Upper lobe of right lung (tissue), 1 donor: ENCODE measurements at places on chromosomes 5 and 9.

GRCh38 chr9:126049896-126050604 is 276.6 kb upstream of the MVB12B start:
- DNase-seq = no peak

DNA sequence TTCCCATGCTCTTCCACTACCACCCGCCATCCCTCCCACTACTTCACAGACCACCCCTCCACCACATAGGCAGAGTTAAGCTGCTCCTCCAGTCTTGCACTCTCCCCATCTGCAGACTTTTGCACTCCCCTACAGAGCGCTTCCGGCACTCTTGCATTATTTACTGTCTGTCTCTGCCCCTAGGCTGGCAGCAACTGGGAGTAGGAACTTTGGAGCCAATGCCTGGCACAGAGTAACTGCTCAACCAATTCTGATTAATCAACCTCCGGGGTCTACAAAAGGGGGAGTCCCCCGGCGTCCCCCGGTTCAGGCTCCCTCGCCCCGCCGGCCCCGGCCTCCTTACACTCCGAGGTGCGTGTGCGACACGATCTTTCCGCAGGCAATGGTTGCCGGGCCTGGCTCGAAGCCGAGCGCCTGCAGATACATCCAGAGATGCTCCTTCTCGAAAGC is 498 bp downstream of the HAUS6 start:
- peak; percentile 71 for DNase-seq

DNA sequence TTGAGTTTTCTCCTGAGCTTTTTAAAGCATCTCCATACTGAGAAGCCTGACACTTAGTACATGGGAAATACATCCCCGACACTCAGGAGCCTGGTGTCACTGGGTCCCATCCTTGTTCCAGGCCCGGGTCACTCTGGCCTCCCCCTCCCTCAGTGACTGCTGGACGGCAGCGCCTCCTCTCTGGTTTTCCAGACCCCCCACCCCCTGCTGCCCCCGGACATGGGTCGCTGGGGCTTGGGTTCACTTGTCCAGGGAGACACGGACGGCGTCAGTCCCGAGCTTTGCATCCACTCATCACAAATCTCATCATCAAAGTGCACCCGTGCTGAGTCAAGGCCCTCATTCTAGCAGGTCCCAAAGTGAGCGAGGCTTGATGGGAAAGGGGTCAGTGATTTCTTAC is 243.0 kb downstream of the IRX2 start:
- DNase-seq = no peak

DNA sequence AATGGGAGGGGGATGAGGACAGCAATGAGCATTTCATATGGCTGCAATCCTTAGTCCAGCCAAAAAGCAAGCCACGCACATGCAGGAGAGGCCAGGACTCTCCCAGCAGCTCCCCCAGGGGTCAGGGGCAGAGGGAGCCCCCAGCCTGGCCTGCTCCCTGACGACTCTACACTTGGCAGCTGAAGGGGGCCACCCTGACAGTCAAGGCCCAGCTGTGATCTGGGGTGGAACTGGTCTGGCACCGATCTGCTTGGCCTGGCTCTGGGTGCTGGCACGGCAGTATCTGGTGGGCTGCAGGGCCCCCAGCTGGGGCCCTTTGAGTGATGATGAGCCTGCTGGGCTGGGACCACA is 118.1 kb downstream of the ADAMTS2 start:
- DNase-seq = peak; percentile 52

GRCh38 chr5:41878643-41879478 is 8.6 kb upstream of the OXCT1 start:
- DNase-seq = no peak

DNA sequence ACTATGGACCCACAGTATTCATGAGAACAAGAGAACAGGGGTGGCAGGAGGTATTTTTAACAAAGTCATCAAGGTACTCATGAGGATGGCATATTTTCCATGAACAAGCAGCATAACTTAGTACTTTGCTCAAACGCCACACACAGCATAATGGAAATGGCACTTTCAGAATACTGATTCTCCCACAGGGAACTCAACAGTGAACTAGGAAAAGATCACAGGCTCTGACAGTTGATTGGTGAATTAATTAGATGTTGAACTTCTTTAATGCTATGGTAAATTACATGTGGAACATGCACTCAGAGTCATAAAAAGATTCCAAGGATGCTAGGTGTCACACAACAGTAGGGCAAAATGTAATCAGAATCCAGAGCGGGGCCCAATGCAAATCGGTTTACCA is 1088.6 kb upstream of the C9orf72 start:
- no peak for DNase-seq

DNA sequence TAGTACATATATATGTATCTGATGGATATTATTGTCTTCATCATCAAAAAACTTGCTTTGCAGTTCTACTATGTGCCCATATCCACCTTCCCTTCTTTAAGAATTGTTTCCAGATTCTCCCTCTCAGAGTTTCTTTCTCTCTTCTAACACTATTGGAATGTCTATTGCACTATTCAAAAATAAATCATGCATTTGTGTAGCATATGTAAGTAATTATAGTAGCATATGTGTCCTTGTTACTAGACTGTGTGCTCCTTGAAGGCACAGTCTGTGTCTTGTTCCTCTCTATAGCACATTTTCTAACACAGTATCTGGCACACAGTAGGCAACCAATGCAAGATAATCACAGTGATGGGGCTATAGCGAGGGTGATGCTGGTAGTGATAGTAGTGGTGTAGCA is 43.4 kb upstream of the TRIM32 start:
- DNase-seq = no peak

GRCh38 chr5:166722939-166723338 is 1568.5 kb upstream of the WWC1 start:
- DNase-seq = no peak

DNA sequence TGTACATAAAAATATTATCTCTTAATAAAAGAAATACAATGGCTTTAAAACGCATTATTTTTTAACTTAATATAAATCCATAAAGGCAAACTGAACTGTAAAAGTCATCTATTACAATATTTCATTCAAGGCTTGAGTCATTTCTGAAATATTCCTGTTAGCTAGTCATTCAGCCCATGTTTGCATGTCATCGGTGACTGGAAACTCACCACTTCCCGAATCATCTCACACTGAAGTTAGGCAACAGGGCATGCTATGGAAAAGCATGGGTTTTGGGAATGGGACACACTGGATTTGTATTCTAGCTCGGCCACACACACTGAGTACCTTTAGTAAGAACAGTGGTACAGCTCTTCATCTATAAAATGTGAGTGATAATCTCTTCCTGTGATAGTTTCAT is 691.1 kb upstream of the C9orf72 start:
- no peak for DNase-seq

- DNase-seq = no peak
Measured at GRCh38 chr5:5298068-5298633, 124.3 kb upstream of the ICE1 start.

DNA sequence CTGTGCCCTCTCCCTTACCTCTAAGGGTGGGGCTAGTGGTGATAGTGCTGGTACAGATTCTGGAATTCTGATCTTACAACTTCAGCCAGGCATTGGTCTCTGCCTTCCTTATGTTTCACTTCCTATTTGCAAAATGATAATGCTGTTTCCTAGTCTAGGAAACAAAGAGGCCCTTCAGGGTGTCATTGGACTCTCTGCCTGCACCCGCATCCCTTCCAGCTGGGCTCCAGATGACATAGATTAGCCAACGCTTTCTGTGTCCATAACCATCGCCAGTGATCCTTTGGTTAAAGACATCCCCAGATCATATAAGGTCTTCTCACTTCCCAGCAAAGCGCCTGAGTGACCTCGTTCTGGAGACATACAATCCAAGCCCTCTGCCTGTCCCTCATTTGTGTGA is 180.7 kb downstream of the ERCC6L2 start:
- no peak for DNase-seq

DNA sequence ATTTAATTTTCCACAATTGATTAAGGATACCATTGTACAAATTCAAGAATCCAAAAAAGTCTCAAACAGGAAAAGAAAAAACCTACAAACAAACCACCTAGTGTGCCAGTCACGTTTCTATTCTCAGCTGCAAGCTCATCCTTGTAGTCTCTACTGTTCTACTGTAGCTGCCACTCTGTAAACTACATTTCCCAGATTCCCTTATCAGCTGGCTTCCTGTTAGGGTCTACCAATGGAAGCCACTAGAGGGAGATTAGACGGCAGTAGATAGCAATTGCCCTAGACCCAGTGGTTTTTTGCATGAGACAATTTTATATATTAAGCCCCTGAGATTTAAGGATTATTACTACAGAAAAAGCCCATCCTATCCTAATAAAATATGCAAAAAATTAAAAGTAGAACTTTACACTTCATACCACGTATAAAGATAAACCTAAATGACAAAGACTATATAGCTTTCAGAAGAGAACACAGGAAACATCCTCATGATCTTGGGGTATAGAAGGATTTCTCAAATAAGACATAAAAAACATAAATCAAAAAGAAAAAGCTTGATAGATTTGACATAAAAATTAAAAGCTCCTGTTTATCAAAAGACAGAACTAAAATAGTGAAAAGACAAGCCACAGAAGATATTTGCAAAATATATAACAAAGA is 37.4 kb downstream of the P4HA2 start:
- DNase-seq = no peak

GRCh38 chr5:14401639-14402038 is 180.0 kb upstream of the OTULINL start:
- DNase-seq = no peak

- peak; percentile 70 for DNase-seq
Measured at GRCh38 chr5:151083081-151083676, 2.3 kb upstream of the TNIP1 start.

DNA sequence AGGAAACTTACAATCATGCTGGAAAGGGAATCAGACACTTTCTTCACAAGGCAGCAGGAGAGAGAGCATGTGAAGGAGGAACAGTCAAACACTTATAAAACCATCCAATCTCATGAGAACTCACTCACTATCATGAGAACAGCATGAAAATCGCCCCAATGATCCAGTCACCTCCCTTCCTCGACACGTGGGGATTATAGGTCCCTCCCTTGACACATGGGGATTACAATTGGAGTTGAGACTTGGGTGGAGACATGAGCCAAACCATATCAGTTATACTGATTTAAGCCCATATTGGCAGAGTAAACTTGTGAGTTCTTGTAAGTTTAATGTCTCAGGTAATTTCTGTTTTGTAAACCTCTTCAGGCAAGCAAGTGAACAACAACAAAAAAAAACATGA is 70.8 kb downstream of the ERAP1 start:
- no peak for DNase-seq

DNA sequence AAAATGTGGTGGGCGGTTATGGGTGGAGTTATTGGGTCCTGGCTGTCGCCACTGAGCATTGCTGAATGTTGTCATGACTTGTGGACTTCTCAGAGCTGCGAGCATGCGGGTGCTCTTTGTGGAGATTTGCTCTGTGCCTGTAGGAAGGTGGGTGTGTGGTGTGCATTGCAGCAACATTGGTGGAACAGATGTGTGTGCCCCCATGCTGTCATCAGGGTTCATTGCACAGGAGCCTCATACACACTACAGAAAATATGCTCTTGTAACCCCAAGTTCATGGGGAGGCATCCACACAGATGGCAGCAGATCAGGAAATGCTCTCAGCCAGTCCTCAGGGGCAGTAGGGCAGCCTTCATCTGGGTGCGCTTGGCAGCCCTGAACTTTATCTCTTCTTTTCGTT is 55.9 kb upstream of the PHF2 start:
- no peak for DNase-seq

DNA sequence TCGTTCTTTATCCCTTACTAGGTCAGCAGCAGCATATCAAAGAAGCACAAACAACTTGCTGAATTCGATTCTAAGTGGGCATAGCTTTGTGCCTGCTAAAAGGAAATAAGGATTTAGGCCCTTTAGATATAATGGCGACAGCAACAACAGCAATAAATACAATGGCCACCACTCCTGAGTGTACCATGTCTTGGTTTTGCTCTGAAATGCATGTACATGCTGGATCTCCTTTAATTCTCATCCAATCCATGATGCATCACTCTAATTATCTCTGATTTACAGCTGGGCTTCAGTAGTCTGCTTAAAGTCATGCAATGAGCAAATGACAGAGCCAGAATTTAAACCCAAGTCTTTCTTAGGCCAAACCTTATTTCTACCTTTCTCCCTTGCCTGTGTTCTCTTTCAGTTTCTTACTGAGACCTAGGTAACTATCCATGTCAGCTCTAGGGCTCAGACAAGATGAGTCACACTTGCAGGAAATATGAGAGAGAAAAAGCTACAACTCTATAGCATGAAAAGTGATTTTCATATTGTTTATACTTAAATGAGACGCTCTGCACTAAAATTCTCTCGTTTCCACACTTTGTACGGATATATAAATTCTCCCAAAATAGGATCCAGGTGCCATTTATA is 111.8 kb downstream of the HMHB1 start:
- DNase-seq = no peak

DNA sequence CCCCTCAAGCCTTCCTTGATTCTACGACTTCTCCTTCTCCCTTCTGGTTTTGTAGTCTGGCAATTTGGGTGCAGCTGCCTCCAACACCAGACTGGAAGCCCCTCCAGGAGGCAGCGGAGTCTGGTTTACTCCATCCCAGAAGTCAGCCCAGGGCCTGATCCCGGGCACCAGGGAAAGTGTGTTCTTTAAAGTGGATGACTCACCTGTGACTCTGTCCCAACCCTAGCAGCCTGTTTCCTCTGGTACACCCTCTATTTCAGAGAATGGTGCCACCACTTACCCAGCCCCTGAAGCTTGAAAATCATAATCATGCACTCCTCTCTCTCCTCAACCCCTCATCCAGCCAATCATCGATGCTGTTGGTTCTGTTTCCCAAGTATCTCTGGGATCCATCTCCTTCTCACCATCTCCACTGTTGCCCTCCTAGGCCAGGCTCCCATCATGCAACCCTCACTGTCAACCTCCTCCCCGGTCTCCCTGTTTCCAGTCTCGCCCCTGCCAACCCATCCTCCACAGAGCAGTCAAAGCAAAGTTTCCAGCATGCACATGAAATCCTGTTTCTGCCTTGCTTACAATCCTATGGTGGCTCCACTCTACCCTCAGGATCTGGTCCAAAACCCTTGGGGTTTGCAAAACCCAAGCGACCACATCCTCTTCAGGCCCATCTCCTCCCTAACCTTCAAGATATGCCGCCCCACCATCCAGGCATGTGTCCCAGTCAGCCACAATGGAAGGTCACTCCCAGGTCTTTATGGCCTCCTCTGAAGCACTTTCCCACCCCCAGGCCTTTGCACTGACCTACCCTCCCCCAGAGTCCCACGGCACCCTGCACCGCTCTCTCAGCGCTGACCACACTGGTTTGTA is 10.5 kb downstream of the LHX6 start:
- no peak for DNase-seq

- DNase-seq = no peak
Measured at GRCh38 chr5:94545870-94546625, 72.4 kb downstream of the KIAA0825 start.

GRCh38 chr5:110735556-110735955 is 3.3 kb upstream of the SLC25A46 start:
- DNase-seq = no peak

- no peak for DNase-seq
Measured at GRCh38 chr5:131530706-131531331, 104.2 kb downstream of the RAPGEF6 start.

GRCh38 chr9:91848146-91848545 is 101.9 kb downstream of the ROR2 start:
- no peak for DNase-seq

- DNase-seq = no peak
Measured at GRCh38 chr5:77960863-77961396, 184.8 kb upstream of the TBCA start.
